Stimulated activated CD8-positive, alpha-beta memory T cell treated with anti-CD3 and anti-CD28 coated beads, Interleukin-15, amount 100 ng/mL, for 4 hours (primary cell): ENCODE measurements at places on chromosomes 2 and 18.

DNA sequence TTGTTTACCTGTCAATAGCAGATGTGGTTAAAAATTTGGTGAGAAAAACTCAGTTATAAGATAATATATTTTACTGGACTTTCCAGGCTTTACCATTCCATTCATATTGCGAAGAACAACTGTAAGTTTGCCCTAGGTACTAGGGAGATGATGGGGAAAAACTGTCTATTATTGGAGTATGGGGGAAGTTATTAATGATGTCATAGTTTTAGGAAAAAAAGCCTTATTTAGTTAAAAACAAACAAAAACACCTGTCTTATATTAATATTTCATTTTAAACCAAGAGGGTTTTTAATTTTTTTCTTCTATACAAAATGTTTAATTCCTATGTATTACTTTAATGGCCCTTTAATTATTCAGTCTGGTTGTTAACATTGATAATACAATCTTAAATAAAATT, 18.2 kb downstream of the SP9 start:
- no peak for DNase-seq

DNA sequence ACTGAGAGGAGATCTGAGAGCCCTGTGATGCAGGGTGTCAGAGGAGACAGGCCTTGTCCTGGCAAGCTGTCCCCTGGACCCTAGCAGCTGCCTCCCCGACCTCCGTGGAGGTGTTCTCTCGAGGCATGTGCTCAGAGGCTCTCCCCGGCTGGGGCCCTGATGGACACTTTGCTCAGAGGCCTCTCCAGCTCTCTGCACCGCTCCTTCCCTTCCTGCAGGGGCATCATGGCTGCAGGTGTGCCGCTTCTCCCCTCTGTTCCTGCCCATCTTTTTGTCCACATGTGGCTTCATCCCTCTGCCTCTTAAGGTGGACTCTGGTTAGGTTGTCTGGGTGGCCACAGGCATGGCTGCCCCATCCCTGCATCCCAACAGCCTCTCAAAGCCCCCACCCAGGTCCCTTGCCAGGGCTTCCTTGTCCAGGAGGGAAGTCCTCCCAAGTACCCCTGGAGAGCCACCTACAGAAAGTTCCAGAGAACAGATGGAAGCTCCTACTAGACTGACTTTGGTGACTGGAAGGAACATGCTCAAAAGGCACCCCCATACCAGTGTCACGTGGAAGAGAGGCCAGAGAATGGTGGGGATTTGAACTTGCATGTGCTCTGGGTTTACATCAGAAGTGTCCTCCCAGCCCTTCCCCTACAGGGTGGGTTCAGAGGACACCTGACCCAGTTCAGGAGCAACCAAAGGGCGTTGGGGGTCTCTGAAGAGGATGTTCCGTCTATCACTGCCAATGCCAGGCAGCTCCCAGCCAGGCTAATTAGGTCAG, 120.4 kb downstream of the KLHL29 start:
- DNase-seq: no peak

DNA sequence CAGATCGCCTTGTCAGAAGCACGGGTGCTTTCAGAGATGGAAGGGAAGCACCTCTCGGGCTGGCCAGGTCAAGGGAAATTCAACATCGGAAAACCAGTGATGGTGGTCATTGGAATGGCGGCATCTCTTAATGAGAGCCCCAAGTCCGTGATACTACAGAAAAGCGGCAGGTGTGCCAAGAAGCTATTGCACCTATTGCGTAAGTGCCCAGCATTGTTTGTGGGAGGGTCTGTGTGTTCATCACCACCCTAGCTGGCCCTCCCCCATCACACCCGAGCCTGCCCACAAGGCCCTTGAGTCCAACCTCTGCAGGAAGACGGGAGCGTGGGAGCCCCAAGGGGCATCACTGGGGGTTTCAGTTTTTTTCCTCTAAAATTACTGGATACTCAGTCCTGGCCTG, 100.7 kb downstream of the DGKD start:
- no peak for DNase-seq

DNA sequence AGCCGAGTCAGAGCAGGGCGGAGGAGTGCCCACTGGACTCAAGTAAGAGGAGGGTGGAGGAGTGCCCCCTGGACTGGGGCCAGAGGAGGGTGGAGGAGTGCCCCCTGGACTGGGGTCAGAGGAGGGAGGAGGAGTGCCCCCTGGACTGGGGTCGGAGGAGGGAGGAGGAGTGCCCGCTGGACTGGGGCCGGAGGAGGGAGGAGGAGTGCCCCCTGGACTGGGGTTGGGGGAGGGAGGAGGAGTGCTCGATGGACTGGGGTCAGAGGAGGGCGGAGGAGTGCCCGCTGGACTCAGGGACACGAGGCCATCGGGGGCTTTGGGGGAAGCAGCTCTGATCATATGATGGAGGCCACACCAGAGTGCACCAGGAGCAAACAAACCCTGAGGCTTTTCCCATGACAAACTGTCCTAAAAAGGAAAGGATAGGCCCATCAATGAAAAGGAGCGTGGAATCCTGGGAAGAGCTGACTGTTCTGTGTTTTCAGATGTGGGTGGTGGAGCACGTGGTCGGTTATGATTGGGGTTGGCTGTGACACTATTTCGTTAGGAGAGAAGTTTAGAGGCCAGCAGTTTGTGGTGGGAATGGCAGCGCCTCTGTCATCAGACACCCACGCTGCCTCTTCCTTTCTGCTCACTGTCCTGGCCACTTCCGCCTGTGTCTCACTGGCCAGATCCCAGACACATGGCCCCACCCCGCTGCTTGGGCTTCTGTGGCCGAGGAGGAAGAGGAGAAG, 24.5 kb upstream of the HPCAL1 start:
- DNase-seq: no peak

DNA sequence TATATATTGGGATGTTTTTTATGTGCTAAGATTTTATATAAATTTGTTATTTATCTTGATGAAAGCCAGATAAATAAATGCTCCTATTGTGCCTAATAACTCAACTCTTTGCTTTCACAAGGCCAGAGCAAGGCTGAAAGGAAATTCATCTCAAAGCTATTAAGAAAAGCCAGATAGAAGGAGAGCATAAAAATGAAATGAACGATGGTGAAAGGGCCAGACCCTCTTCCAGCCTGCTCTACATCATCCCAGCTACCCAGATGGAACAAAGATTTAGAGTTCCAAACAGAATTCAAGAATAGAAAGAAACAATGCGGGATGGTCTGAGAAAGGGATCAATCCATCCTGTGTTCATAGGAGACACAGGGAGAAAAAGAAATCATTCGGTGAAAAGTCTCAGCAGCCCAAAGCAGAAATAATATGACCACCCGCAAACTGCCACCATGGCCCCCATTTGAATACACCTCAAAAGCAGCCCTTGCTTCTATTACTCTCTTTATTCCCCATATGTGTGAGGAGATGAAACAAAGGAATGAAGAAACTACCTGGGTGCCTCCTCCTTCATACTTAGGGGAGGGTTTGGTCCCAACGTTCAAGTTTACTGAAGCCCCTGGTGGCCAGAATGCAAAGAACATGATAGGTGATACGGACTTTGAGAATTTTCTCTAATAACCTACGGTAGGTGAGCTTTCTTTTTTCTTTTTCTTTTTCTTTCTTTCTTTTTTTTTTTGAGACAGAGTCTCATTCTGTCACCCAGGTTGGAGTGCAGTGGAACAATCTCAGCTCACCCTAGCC, 110.1 kb upstream of the FBXO11 start:
- no peak for DNase-seq
